ENCODE measurements at places on chromosomes 1 and 21.

- DNase-seq: no peak
Observed at GRCh38 chr1:3630161-3630611, 5.4 kb downstream of the TPRG1L start.

DNA sequence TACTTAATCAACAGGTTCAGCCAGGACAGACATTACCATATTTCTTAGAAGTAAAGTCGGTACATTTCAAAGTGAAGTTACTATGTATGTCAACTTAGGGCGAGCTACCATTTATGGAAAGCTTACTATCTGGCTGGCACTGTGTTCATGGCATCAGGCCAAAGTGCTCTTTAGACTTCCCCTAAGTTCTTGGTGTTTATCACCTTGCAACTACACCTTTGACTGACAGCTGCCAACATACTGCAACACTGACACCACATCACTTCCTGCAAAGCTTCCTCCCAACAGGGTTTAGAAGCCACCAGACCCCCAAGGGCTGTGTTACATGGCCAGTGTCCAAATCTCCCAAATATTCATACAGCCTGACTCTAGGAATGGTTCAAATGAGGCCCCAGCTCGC is 61.0 kb downstream of the TIAM1 start:
- no peak for DNase-seq

GRCh38 chr1:62977366-62977765 is 193.4 kb downstream of the ATG4C start:
- no peak for DNase-seq

- no peak for DNase-seq
Observed at GRCh38 chr1:207670192-207670591, 25.3 kb downstream of the CR1L start.

- no peak for DNase-seq
Observed at GRCh38 chr1:185774394-185774793, 40.2 kb downstream of the HMCN1 start.

- no peak for DNase-seq
Observed at GRCh38 chr1:213899413-213899812, 88.4 kb upstream of the PROX1 start.

DNA sequence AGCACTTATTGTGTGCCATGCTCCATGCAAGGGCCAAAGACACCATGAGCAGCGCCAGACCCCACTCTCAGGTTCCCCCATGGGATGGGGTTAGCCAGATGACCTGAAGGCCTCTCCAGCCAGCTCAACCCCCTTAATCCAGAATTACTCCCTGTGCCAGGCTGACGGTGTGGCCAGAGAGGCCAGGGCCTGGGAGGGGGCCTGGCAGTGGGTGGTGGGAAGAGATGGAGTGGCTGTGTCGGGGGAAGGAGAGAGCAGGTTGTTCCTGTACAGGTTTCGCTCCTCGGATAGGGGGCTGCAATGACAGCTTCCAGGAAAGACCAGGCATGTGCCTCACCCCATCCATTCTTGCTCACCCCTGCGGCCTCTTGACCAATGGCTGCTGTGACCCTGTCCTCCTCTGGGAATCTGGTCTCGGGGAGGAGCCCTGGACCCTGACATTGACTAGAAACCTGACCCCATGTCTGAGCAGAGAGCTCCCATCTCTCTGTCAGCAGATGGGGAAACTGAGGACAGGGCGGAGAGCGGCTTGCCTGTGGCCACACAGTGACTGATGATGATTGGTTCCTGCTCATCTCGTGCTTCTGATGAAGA is 345.3 kb downstream of the MATN1 start:
- no peak for DNase-seq

DNA sequence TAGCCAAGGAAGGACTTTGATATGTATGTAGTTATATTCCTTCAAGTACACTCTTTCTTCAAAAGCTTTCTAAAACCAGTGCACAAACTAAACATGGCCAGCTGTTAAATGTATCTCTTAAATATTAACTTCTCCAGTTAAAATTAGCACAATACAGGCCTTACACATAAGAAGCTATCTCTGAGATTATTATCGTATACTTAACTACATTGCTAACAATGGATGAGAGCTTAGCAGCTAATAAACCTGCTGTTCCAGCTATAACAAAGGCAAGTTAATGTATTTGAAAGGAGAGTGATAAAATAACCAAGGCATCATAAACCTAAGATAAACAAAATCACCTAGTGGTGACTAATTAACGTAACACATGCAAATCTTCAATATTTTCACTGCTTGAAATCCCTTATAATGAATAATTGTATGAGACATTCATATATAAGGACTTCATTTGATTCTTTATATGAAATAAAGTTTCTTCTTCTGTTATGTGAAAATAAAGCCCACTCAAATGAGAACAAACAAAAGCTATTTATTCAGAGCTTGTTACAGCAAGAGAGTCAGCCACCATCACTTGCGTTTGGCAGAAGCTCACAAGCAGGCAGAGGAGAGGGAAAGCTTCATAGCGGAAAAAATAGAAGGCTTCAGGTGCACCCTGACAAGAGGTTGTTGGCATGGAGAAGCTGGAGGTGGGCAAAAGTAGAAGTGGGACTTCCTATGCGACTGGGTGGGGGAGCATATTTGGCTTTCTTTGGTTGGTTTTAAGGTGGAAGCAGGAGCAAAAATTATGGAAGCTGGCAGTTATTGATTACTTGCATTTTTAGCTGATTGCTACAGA is 274.1 kb upstream of the CHRM3 start:
- DNase-seq: no peak

GRCh38 chr1:235004276-235004675 is 124.4 kb downstream of the TOMM20 start:
- no peak for DNase-seq

- peak; percentile 82 for DNase-seq
Observed at GRCh38 chr1:158121604-158122254, 59.0 kb upstream of the CD1D start.

Data from kidney tubule cell (primary cell).